ENCODE measurements at places on chromosomes 16 and 17. TPM values are rescaled to one million over a fixed set of nuclear protein-coding genes. Genes with fewer than 3 reads are reported as not detected.

DNA sequence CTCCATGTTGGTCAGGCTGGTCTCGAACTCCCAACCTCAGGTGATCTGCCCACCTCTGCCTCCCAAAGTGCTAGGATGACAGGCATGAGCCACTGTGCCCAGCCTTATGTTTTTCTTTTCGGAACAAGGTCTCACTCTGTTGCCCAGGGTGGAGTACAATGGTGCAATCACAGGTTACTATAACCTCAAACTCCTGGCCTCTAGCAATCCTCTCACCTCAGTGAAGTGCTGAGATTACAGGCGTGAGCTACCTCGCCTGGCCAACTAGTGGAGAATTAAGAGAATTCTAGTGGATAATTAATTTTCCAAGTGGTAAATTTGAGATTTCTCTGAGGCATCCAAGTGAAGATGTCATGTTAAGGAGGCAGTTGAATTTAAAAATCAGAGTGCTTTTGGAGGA, 2.9 kb upstream of the FBXO47 start:
- no peak for DNase-seq
- no peak overlapping the region for H3K4me3 ChIP-seq
- no peaks in the 10 kb centered on the region for H3K4me1 ChIP-seq
- H3K27me3 ChIP-seq, result no peaks in the 10 kb centered on the region
- H3K36me3 ChIP-seq, result no peaks in the 10 kb centered on the region
- H3K27ac ChIP-seq, result no peak overlapping the region

DNA sequence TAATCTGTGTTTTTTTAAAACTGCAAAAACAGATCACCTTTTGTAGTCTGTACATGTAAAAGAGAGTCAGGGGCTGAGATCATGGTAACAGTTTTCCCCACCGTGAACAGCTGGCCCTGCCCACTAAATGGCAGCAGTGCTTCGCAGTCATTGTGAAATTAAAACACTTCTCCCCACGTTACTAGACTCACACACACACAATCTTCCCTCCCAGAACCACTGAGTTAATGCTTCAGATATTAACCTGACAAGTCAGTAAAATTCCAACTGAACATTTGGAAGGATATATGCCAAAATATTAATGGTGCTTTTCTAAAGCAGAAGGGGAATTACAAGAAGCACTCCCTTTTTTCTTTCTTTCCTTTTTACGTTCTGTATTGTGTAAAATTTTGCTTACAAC, 1.2 kb upstream of the CD300LG start:
- DNase-seq, result no peak
- peak overlapping the region; percentile 48 for H3K27ac ChIP-seq
- H3K36me3 ChIP-seq, result no peaks in the 10 kb centered on the region
- H3K4me1 ChIP-seq, result peaks cover 6% of the 10 kb centered on the region
- no peaks in the 10 kb centered on the region for H3K27me3 ChIP-seq
- no peak overlapping the region for H3K4me3 ChIP-seq

PDILT gene
- total RNA-seq, result not detected

- peak; percentile 84 for DNase-seq
- H3K4me3 ChIP-seq, result no peak overlapping the region
- H3K36me3 ChIP-seq, result peaks cover 26% of the 10 kb centered on the region
- H3K4me1 ChIP-seq, result peaks cover 19% of the 10 kb centered on the region
- no peaks in the 10 kb centered on the region for H3K27me3 ChIP-seq
- H3K27ac ChIP-seq, result no peak overlapping the region
Observed at GRCh38 chr17:46940692-46941404, 17.9 kb downstream of the GOSR2 start.

HS3ST2 gene
- total RNA-seq, result 1.5 TPM

TBC1D3E gene
- total RNA-seq, result not detected

DNA sequence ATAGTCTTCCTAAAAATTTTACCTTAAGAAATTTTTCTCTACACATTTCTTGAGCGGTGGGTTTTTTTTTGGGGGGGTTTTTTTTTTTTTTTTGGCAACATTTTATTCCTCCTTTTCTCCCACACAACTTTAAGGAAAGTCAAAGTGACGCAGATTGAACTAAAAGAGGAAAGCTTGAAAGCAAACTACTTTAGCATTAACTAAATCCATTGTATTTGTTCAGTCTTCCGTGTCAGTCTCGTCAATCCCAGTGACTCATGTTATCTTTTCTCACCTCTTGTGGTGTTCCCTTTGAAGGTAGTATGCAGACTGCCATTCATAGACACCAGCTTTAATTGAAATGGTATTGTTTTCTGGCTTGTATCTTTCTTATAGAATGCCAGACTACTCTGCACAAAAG, 39.3 kb downstream of the TADA2A start:
- H3K27ac ChIP-seq, result no peak overlapping the region
- peak; percentile 26 for DNase-seq
- no peaks in the 10 kb centered on the region for H3K4me1 ChIP-seq
- no peaks in the 10 kb centered on the region for H3K27me3 ChIP-seq
- H3K36me3 ChIP-seq, result peaks cover 11% of the 10 kb centered on the region

NAGS gene
- total RNA-seq, result 3.5 TPM

DNA sequence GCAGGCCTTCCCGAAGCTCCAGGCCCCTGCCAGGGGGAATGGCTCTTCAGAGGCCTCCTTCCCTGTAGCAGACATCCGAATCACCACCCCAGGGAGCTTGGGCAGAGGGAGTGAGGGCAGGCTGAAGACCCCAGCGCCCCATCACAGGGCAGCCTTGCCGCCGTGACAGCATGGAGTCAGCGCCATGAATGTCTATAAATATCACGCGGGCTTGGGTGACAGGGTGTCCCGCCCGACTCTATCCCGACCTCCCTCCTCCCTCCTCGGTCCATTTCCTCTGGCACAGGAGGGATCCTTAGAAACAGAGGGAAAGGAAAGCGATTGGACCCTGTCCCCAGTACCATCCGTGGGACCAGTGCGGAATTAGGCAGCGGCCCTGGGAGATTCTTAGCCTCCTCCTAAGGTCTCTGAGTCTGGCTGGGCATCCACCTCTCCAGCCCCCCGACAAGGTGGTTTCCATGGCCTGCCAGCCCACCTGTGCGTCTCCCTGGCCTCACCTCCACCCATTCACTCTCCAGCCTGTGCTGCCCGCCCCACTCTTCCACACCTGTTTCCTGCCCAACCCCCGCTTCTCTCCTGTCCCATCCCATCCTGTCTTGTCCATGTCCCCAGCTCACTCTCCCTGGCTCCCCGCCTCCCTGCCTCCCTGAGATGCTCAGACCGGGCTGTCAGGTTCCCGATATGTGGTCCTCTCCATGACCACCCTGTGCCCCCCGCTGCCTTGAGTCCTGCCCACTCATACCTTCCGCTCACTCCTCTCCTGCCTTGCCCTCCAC, 5.1 kb downstream of the ATP2A1 start:
- H3K27me3 ChIP-seq, result no peaks in the 10 kb centered on the region
- no peak overlapping the region for H3K4me3 ChIP-seq
- H3K4me1 ChIP-seq, result no peaks in the 10 kb centered on the region
- peak; percentile 42 for DNase-seq
